T-helper 17 cell (primary cell): ENCODE measurements at places on chromosomes 5 and 9.

GRCh38 chr9:112764837-112765236, 14.3 kb downstream of the SNX30 start:
- no peak for DNase-seq

DNA sequence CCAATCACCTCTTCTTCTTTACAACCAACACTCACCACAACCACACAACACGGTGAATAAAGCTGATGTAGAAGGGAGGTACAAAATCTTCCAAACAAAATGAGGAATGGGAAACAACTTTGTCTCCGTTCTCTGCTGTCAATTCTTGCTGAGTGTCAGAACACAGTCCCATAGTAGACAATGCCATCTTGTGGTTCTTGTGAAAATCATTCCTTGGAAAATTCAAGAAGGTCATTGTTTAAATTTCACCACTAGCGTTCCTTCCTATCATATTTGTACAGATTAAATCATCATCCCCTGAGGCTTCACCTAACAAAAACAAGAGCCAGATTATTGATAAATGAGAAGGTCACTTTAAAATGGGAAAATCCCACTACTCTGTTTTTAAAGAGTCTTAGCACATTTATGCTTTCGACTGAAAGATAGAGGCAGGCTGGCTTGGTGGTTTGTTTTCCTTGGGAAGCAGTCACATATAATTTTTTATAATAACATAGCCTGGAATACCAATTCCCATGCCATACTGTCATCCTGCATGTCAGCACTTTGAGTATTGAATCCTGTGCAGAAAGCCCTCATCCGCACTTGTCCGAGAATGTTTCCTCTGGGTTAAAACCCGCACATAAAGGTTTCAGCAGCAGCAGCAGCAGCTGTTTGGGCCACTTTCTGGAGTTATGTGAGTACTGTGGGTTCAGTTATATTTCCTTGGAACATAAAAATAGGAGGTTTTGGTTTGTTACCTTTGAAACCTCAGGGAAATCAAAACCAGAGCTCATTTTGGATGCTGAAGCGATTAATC, 395.0 kb upstream of the SMARCA2 start:
- DNase-seq, result no peak

GRCh38 chr5:122781465-122781864, 6.6 kb downstream of the SNX2 start:
- no peak for DNase-seq

- DNase-seq, result no peak
Observed at GRCh38 chr9:17116400-17116837, 18.4 kb upstream of the CNTLN start.

DNA sequence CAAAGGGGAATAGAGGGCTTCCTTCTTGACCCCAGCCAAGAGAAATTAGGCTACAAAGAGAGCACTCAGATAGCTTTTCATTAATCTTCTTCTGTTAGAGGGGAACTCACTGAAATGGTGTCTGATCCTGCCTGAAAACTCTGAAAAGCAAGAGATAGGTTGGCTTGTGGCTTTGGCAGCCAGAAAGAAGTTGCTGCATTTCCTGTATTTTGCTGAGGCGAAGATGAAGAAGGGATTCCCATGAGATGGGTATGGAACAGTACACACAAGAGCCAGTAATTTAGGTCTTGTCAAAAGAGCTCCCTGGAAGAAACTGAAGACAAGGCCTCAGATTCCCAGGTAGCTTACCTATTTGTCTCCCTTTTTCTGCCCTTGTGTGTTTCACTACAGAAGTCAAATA, 120.9 kb upstream of the TARS1 start:
- DNase-seq, result no peak

DNA sequence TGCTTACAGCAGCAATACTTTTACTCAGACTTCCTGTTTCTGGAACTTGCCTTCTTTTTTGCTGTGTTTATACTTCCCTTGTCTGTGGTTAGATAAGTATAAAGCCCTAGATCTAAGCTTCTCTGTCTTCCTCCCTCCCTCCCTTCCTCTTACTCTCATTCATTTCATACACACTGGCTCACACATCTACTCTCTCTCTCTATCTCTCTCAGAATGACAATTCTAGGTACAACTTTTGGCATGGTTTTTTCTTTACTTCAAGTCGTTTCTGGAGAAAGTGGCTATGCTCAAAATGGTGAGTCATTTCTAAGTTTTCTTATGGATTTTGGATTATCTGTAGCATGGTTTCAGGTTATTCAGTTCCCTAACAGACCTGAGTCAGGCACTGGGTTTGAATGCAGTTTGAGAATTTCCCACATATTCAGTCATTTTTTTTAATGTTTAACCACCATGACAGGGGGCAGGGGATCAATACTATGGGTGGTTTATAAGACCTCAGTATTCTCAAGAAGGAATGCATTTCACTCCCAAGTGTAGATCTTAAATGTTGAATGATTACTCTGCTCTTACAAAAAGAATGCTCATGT, at the start of gene IL7R:
Gene IL7R, plus strand, starts transcription at position 127 of the 587 bp plus-strand sequence. Its CDS starts 87 bp downstream, at position 214.
- no peak for DNase-seq

DNA sequence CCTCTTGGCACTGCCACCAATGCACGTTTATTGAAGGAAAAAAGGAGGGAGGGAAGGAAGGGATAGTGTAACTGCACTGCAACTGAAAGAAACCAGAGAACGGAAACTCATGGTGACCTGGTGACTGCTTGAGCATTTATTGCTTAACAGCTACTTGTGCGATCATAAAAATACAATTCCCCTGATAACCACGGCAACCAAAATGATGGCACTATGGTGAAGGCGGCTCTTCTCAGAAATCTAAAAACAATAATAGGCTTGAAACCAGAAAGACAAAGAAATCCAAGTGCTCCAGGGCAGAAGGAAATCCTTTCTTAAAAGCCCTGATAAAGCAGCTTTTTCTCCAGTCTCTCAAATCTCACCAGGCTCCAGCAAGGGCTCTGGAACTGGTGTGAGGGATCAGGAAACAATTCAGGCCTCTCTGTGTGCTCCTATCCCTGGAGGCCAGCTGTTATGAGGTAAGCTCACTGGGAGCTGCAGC, 1.9 kb downstream of the FBXO10 start:
- no peak for DNase-seq
